Activated CD4-positive, alpha-beta T cell treated with anti-CD3 and anti-CD28 coated beads, Interleukin-2, amount 50 U/mL, for 16 hours (primary cell): ENCODE measurements at places on chromosomes 2 and 18.
A peak's percentile ranks its signal among the peaks of the same experiment; 100 is the strongest.

- no peak for DNase-seq
Measured at GRCh38 chr2:22494156-22494555, 890.8 kb upstream of the KLHL29 start.

DNA sequence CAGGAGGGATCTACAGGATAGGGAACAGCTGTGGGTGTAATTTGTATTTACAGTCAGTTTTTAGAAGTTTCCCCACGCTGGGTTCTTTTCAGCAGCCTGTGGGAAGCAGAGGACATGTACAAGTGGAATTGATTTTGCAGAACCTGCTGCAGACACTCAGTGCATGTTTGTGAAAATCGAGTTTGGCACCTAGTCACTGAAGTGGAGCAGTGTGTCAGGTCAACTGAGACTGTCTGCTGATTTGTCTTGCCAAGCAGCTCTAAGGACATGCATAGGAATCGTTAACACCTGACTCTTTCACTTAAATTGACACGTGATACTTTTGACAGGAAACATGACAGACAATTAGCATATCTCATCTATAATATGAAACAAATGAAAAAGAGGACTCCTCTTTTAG is 416.6 kb downstream of the TMX3 start:
- no peak for DNase-seq

DNA sequence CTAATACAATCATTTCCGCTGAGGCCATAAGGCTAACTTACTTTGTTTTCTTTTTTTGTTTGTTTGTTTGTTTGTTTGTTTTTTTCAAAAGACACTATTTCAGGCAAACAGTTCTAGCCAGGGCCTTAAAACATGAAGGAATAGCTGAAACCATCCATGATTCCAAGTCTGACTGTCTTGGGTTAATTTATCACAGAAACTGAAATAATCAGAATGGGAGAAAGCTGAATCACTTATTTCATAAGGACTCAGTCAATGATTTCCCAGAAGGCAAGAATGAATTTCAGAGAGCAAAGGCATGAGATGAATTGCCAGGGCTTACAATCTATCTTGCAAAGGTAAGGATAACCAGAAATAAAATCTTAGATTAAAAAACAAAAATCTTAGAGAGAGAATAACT is 1315.1 kb downstream of the SUCLG1 start:
- no peak for DNase-seq

DNA sequence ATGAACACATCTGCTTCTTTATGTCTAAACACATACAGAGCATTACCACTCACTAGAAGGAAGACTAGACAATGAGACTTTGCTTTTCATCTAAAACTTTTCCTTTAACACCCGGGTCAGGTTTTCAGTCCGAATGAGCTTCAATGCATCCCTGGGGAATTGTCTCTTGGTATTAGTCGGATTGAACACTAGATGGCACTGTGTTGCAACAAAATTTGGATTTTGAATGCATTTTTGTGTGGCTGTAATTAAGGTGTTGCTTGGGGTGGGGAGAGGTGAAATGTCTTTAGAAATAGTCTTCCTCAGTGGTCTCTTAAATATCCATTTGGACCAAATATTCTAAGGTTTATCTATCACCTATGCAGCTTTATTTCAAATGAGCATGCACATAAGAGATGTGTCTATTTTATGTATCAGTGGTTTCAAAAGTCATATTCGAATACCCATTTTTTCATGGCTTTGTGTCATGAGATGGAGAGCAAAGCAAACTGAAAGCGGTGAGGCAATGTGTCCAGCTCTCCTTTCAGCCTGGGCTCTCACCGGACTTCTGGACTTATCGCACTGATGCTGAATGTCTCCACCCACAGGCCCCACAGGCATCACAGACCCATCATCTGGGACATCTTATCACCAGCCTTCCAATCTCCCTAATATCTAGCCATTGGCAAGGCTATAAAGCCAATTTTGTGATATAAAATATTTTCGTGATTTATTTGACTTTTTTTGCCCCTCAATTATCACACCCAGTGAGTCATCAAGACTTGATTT is 510.3 kb downstream of the RNF144A start:
- peak; percentile 71 for DNase-seq

- no peak for DNase-seq
Measured at GRCh38 chr2:611519-611918, 65.7 kb downstream of the TMEM18 start.

DNA sequence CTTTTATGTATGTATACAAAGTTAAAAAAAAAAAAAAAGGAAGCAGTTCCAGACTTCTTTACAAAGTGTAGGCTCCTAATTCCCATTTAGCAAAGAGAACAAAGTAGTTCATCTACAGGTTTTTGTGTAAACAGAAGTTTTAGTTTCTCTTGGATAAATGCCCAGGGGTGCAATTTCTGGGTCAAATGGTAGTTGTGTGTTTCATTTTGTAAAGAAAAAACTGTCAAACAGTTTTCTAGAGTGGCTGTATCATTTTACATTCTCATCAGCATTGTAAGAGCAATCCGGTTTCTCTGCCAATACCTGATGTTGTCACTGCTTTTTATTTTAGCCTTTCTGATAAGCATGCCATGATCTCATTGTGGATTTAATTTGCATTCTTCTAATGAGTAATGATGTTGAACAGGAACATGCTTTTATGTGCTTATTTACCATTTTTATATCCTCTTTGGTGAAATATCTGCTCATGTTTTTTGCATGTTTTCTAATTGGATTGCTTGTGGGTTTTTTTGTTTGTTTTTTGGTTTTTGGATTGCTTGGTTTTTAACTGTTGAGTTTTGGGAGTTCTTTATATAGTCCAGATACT is 16.6 kb upstream of the PSME4 start:
- no peak for DNase-seq

GRCh38 chr18:35289727-35290093 is 319 bp downstream of the ZSCAN30 start:
- peak; percentile 21 for DNase-seq

GRCh38 chr2:123521854-123522253 is 503.2 kb upstream of the CNTNAP5 start:
- no peak for DNase-seq

GRCh38 chr2:140873915-140874531 is 1256.8 kb downstream of the LRP1B start:
- no peak for DNase-seq

- no peak for DNase-seq
Measured at GRCh38 chr2:42960842-42961180, 168.4 kb upstream of the HAAO start.

GRCh38 chr2:88377641-88377991 is 74.9 kb downstream of the FOXI3 start:
- no peak for DNase-seq

DNA sequence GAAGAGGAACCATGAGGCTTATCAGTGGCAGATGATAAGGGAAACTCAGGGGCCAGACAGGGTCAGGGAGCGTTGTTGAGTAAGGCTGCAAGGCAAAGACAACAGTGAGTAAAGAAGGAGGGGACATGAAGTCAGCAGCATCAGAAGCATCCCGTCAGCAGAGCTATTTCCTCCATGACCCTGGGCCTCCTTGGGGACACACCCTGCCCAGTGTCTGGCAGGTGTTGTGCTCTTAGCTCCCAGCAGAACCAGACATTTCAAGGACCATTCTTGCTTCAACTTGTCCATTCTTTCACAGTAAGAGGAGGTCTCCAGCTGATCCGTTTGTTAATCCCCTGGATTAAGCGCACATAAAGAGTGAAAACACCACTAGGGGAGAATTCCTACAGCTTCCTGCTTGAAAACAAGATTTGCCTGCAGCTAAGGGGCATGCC is 88.7 kb upstream of the MEIS1 start:
- DNase-seq = no peak

DNA sequence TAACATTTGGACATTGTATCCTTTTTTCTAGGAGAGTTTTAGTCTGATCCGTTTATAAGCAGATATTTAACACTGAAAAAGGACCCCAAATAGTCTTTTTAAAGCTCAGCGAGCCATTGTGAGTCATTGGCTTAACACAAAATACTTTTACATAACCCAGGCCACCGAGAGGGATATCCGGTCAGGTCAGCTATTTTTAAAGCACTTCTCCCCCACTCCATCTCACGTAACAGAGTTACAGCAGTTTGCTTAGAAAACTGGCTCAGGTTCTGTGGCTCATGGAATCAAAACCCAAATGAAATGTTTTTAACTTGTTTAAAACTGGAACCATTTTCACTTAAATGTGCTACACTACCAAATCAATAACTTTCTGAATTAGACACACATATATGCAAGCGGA is 23.9 kb downstream of the COL4A3 start:
- no peak for DNase-seq

DNA sequence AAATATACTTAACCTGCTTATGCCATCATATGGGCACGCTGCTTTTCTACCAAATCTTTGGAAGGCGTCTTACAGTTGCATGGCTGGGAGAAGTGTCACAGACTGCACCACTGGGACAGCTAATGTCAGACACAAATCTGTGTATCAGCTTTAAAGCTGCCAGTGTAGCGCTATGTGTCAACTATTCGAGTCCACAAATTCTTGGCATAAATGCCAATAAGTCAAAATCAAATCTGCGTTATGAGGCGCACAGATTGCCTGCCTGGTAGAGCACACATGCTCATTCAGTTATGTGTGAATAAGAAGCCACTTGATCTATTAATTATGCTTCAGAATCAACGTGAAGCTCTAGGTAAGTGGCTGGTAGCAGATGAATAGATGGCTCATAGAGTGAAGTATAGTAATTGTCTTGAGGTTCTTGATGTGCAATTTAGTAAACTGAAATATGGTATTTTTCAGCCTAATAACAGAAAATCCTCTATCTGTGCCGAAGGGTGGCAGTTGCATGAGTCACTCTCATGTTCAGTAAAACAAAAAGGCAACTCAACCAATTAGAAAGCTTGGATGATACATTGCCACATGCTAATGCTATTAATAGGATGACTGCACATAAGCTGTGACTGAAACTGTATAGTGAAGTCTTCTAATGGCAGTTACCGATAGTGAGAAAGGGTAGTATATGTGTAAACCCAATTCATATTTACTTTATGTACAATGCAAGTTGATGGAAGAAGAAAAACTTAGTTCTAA is 52.0 kb downstream of the DCC start:
- no peak for DNase-seq

- peak; percentile 62 for DNase-seq
Measured at GRCh38 chr2:9984217-9984739, 32.8 kb downstream of the GRHL1 start.

- DNase-seq = no peak
Measured at GRCh38 chr2:31440764-31441163, 26.2 kb upstream of the XDH start.

- DNase-seq = no peak
Measured at GRCh38 chr2:162002623-162003235, 71.3 kb downstream of the DPP4 start.

GRCh38 chr18:58638441-58638840 is 9.6 kb upstream of the ALPK2 start:
- no peak for DNase-seq

- DNase-seq = no peak
Measured at GRCh38 chr2:120262761-120263428, 10.2 kb downstream of the RALB start.

DNA sequence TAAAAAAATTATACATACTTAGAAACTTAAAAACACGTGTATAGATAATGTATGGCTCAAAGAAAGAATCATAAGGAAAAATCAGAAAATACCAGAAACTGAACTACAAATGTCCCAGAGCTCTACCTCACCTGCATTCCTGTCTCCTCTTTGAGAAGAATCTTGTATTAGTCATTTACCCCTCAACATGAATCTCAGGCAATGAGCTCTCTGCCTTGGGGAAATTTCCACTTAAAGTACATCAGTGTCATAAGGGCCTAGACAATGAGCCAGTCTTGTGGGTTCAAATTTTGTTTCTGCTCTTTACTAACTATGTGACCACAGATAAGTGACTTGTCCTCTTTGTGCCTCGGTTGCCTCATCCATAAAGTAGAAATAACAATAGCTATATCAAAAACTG is 40.1 kb downstream of the SCG2 start:
- no peak for DNase-seq

GRCh38 chr2:30886080-30886479 is 78.8 kb upstream of the CAPN13 start:
- no peak for DNase-seq

- no peak for DNase-seq
Measured at GRCh38 chr2:173590276-173590861, 235.7 kb downstream of the CDCA7 start.

GRCh38 chr18:8685141-8685913 is 20.0 kb upstream of the MTCL1 start:
- no peak for DNase-seq

DNA sequence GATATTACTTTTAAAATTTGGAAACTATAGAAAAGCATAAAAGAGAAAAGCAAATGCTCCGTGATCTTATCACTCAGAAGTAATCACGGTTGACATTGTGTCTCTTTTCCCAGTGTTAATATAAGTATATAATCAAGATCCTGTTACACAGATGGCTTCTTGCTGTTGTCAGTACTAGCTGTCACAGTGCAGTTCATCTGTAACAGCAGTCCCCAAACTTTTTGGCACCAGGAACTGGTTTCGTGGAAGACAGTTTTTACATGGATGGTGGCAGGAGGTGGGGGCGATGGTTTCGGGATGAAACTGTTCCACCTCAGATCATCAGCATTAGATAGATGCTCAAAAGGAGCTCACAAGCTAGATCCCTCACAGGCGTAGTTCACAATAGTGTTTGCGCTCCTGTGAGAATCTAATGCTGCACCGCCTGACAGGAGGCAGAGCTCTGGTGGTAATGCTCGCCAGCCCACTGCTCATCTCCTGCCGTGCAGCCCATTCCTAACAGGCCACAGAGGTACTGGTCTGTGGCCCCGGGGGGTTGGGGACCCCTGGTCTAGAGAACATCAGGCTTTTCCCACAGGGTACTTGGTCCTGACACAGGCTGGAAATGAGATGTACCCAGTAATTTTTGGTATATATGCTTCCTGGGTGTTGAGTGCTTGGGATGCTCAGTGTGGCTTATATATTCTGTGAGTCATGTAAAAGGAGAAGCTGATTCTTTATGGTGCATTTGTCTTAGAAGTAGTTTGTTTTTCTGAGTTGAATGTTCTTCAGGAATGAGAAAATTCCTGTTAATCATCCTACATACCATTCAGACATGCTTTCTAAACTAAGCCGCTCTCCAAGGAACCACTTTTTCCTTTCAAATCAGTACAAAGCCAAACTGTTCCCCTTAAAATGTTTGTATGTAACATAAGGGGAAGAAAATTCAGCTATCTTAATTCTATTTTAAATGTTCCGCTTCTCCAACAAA is 121.8 kb downstream of the NCK2 start:
- no peak for DNase-seq

GRCh38 chr2:209525834-209526281 is 102.0 kb downstream of the MAP2 start:
- no peak for DNase-seq

GRCh38 chr2:73091696-73092095 is 20.2 kb upstream of the SFXN5 start:
- no peak for DNase-seq

GRCh38 chr18:79768745-79769144 is 29.0 kb upstream of the KCNG2 start:
- DNase-seq = no peak
